ENCODE measurements at places on chromosomes 12 and 14.

- DNase-seq, result no peak
These were observed 301.1 kb downstream of the DUSP6 start for GRCh38 chr12:89051065-89051677.

DNA sequence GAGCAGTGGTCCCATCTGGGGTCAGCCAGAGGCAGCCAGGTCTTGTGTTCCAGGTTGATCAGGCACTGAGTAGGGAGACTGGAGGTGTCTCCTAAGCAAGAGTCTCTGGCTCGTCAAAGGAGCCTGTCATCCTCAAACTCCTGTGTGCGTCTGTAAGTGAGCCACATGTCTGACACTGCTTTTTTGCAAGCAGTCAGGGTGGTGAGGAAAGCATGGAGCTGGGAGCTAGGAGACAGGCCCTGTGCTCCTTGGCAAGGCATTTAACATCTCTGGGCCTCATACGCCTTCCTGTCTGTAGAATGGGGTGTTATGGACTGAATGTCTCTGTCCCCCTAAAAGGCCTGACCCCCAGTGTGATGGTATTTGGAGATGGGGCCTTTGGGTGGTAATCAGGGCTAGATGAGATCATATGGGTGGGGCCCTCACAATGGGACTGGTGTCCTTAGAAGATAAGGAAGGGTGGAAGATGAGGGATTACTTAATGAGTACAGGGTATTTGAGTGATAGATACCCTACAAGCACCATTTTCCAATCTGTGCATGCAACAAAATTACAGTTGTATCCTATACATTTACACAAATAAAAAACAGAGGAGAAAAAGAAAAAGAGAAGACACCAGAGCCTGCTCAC, 53.0 kb downstream of the ARL6IP4 start:
- no peak for DNase-seq

DNA sequence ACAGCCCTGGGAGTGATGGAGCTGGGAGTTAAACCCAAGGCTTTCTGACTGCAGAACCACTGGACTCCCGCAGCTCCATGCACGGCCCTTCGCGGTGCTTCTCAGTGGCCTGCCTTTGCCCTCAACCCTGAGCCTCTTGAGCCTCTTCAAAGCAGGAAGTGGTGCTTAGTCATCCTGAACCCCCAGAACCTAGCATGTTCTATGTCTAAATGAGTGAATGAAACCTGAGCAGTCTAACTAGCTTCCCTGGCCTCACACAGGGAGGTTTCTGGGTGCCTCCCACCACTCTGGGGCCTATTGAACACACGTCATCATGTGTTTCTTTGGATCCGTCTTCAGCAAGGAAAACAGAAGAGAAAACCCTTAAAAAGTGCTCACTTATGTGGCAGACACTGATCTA, 117.9 kb upstream of the SFSWAP start:
- DNase-seq, result no peak

DNA sequence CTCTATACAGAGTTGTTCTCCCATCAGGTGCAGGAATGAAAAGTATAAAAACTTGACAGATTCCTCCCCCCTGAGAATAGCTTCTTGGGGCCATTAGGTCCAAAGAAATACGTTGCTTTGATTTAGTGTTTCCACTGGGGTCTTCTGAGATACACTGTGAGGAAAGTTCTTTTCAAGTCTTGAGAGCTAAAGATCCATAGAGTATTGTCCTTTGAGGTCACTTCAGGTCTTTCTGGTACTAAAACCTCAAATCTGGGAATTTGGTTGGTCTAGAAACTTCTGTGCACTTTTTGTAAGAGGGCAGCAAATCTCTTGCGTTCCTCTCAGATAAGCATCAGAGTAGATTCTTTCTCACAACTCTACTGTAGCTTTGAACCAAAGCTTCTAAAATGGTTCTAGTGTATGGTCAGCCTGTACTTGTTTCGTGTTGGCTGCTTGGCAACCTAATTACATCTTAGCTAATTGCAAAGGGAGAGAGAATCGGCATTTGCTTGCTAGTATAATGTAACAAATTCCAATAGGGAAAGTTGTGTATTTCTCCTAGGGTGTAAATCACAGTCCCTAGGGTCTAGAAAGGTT, 10.0 kb downstream of the SRSF5 start:
- DNase-seq, result no peak

DNA sequence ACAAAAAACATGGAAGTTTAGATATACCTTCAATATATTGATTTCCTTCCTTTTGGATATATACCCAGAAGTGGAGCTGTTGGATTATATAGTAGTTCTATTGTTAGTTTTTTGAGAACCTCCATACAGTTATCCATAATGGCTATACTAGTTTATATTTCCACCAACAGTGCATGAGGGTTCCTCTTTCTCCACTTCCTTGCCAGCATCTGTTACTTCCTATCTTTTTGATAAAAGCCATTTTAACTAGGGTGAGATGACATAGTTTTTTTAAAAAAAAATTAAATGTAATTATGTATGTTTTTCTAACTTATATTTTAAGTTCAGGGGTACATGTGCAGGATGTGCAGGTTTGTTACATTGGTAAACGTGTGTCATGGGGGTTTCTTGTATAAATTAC, 10.0 kb upstream of the SLC38A4 start:
- DNase-seq, result no peak

DNA sequence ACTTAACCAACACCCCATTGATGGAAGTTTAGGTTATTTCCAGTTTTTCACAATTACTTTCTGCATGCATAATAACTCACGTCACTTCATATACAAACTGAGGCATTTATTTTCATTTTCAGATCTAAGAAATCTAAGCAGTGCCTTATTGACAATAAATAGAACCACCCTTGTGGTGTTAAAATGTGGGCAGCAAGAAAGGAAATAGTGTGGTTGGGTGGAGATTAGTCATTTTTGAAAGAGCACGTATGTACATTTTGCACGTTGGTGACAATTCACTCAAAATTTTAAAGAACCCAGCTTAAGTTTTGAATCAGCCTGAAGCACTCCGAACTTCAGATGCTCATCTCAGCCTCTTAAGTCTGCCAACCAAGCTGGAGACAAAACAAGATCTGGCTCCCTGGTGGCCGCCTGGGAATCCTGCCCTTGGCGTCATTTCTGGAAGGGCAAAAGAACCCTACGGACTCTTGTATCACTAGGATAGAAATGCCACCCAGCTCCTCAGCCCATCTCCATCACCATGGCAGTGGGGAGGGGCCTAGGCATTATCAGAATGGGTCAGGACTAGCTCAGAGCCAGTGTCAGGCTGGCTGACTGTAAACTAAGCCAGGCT, 89.5 kb upstream of the BCL2L14 start:
- DNase-seq, result no peak

GRCh38 chr14:68716698-68717097, 76.2 kb downstream of the ZFP36L1 start:
- DNase-seq, result no peak

- DNase-seq, result no peak
These were observed 98.3 kb downstream of the DNAH10 start for GRCh38 chr12:123860377-123860776.

DNA sequence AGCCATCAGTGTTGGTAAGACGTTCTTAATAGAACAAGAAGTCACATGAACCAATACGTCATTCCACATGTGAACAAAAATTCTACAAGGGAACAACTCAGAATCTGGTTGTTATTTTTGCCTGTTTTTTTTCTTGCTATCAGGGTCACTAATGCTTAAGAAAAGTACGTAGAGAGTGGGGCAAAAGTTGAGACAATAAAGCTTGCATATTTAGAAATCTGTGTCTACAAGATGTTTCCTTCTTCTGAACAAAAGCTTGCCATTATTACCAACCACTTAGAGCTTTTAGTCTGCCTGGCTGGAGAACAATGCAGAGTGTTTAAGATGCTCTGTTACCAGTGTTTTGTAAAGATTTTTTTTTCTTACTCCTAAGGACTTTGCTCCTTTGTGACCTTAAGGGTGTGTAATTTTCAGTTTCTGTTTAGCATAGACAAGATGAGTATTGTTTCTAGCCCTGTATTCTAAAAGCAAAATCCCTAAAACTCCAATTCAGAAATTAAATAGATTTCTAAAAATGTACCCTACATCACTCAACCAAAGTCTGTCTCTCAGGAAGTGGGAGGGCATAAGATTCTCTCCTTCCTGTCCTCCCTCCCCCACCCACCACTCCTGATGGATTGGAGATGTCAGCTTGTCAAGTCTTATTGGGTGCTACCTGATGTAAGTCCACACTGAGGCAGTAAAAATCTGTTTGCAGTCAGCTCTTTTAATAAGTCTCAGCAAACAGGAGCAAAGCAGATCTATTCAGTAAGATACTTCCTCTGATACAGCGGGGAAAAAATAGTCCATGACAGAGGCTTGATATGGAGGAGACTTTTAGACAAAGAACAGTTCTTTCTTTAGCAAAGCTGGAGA, 267.6 kb downstream of the GRIN2B start:
- DNase-seq, result no peak

DNA sequence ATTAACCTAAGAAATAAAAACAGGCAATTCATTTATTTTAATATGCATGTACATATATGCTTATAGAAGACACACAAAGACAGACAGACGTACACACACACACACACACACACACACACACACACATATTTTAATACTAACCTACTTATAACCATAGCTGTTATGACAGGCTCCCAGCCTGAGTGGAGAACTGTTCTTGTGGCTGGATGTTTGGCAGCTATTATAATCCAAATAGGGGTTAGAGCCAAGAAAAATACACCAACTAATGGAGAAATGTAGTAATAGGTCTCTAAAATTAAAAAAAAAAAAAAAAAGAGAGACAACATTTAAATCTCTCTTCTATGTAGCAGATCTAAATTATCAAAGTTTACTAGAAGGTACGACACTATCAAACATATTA, 91.8 kb downstream of the SLC41A2 start:
- no peak for DNase-seq

GRCh38 chr12:116171549-116171948, 105.9 kb downstream of the MED13L start:
- no peak for DNase-seq

DNA sequence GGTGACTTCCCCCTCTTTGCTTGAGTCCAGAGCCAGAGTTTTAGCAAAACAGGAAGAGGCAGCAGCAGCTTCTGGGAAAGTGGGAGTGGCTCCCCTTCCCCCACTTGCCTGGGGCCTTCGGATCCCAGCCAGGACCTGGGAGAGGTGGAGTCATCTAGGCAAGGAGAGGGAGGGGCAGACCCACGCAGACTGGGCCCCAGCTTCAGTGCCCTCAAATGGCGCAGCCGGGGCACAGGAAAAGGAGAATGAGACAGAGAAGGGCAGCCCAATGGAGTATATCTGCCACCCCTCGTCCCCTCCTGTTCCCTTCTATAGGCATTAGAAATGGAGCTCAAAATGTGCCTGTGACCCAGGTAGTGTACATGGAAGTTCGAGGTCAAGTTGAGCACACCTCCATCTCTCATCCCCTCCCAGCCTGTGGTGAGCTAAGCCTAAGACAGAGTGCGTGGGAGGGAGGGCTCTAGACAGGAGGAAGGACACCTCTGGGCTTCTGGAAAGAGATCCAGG, 9.3 kb upstream of the HDAC7 start:
- no peak for DNase-seq

- no peak for DNase-seq
These were observed 116.6 kb downstream of the ERC1 start for GRCh38 chr12:1107669-1108068.

DNA sequence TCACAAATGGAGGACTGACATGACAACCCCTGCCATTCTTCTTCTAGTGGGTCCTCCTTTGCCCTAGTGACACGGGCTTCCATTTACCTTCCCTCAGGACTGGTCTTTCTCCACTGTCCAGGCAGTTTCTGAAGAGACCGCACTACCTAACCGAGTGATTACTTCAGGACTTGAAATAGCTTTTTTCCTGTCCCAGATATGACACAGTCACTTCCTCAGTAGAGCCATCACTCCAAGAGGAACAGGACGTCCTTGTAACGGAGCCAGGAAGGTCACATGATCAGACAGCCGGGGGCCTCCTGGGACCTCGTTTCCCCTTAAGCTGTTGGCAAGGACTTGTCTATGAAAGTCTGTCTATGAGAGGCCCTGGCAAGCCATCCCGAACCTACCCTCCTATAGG, 62.3 kb downstream of the FOS start:
- DNase-seq, result no peak

GRCh38 chr12:659090-659683, 4.1 kb downstream of the NINJ2 start:
- no peak for DNase-seq

GRCh38 chr12:118465706-118466105, 89.4 kb downstream of the SUDS3 start:
- DNase-seq, result no peak

- no peak for DNase-seq
These were observed 333.8 kb downstream of the CACNA1C start for GRCh38 chr12:2386566-2386965.

Data from activated naive CD8-positive, alpha-beta T cell treated with anti-CD3 and anti-CD28 coated beads, Interleukin-2, amount 50 U/mL, for 16 hours (primary cell).